Occipital lobe (tissue), 3 donors: ENCODE measurements at places on chromosomes 5 and 9.

GRCh38 chr9:9286001-9286400 lies 1326.8 kb downstream of the PTPRD start:
- DNase-seq, result no peak

DNA sequence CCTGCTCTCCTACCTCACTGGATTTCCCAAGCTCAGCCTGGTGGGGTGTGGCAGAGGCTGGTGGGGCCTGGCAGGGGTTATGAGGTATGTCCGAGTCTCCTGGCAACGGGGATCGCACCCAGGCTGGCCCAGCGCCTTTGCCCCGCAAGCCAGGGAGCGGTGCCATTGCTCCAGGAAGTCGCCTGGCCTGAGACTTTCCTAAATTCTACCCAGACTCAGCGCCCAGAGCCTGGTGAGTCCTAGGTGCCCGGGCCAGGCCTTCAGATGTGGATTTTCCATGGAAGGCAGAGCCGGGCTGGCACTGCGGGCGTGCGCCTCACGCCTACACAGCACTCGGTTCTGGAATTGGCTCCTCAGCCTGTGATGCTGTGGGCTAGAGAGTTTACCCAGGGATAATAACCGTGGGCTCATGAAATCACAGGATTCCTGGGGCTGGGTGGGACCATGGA lies 155.4 kb upstream of the COL5A1 start:
- DNase-seq, result no peak

DNA sequence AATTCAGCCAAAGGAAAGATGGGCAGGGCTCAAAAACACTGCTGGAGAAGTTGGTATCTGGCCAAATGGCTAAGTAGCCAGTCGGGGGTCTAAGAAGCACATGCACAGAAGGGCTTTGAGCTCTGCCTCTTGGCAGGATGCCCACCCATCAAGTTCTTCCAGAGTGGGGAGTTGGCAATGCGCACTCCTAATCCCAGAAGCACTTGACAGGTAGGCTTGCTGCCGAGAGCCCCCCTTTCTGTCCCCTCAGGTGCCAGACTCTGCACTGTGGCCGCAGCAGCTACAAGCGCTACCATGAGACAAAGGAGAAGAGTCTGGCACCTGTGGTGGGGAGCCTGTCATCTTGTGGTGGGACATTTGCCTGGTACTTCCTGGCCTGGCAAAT lies 252.9 kb upstream of the SLC24A2 start:
- DNase-seq, result no peak

- DNase-seq, result no peak
Observed at GRCh38 chr9:2466703-2467102, 154.9 kb upstream of the VLDLR start.

DNA sequence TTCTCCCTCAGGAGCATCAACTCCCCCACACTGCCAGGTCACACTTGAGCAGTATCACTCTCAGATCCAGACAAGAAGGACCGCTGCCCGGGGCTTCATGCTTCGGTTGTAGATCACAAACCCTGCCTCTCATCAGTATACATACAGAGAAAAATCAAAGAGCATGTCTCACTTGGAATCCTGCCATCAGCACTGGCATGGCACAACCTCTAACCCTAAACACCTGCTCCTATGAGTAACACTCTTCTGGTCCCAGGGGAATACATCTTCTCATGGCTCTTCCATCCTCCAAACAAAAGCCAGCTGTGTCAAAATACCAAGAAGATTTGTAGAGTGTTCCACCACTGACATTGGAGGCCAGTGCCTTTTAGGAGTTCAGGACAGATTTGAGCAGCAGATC lies 84.8 kb upstream of the MIER3 start:
- no peak for DNase-seq

DNA sequence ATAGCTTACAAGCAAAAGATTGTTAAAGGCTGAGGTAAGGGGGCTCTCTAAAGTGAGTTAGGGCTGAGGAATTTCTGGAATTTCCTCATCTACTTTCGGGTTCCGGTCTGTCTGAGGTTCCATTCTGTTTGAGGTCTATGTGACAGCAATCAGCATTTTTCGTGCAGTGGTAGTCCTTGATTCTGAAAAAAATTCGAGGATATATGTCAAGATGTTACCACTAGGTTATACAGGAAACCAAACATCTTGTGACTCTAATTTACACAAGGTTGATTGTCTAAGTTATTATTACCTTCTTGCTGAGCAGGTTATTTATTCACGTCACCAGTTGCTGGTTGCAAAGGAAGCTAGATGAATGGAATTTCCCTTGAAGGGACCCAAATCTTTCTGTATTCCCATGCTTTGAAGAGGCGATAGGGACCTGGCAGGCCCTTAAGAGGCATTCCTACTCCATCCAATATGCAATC lies 35.2 kb downstream of the RLN2 start:
- DNase-seq, result no peak

GRCh38 chr5:78405829-78406750 lies 45.7 kb downstream of the SCAMP1 start:
- DNase-seq, result no peak

DNA sequence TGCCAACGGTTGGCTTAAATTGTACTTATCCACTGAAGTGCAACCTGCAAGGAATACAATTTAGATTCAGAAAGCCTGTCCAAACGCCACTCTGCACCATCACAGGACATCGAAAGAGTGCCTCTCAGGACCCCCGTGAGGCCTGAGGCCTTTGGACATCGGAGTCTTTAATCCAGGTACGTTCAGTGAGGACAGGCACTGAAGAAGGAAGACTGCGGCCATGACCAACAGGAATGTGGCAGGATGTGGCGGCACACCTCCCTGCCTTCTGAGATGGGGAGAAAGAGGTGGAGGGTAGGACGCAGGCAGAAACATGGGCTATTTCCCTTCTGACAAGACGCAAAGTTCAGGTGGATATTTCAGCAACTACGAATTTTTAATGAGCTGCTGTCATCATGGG lies 205.8 kb downstream of the FANCC start:
- no peak for DNase-seq

- DNase-seq, result no peak
Observed at GRCh38 chr9:113955076-113955752, 79.1 kb downstream of the ZNF618 start.

GRCh38 chr9:121353241-121354061 lies 16.6 kb downstream of the STOM start:
- DNase-seq, result no peak

GRCh38 chr5:138210985-138211384 lies 2.1 kb downstream of the CDC23 start:
- no peak for DNase-seq

GRCh38 chr9:68672215-68672614 lies 32.8 kb upstream of the PIP5K1B start:
- DNase-seq, result no peak

GRCh38 chr5:31688515-31689092 lies 49.7 kb downstream of the PDZD2 start:
- no peak for DNase-seq

- DNase-seq, result no peak
Observed at GRCh38 chr9:79880626-79881025, 308.9 kb downstream of the TLE4 start.

DNA sequence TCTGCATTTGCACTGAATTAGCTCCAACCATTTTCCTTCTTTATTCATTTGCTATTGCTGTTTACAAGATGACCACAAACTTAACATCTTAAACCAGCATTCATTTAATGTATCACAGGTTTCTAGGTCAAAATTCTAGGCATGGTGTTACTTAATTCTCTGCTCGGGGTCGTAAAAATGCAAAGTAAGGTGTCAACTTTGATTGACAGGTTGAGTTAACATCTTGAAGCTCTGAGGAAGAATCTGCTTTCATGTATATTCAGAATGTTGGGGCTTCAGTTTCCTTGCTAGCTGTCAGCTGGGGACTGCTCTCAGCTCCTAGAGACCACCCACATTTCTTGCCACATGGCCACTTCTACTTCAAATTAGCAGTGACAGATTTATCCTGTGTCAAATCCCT lies 348.7 kb upstream of the GRIN3A start:
- no peak for DNase-seq

- DNase-seq, result no peak
Observed at GRCh38 chr5:175575301-175575700, 82.6 kb upstream of the HRH2 start.

GRCh38 chr5:152884006-152884405 lies 478.9 kb upstream of the NMUR2 start:
- no peak for DNase-seq

DNA sequence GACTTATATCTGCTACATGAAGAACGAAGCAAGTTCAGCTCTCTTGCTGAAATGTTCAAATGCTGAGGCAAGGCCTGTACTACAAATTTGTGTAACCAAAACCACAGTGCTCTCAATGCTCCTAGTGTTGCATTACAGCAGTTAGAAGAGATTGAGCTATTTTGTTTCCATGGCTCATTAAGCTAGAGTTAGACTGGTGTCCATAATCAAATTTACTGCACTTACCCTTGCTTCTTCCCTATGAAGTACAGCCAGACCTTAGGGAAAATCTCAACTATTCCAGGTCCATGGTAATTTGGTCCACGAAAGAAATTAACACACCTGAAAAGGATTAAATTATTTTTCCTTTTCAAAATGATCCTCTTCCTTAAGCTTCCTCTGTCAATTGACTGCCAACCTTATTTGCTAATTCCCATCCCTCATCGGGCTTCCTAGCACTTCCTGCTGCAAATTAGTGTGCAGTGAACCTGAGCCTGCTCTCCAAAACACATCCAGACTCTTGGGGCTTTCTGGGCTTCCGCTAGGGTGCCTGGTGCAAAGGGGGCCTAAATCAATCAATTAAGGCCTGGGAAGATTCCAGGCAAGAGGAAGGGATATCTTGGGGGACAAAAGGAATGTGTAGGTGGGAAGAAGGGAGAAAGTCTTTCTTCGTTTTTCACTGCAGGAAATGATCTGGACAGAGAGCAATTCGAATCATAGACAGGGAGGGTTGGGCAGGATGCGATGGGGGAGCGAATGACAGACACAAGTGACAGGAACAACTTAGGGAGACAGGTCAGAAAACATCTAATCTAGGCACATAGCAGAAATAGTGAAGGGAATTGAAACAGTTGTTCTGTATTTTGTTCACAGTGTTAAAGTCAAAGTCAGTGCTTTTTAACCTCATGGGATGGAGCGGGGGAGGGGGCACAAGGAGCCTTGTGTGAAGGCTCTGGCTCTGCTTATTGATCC lies 542.4 kb downstream of the RAB3C start:
- no peak for DNase-seq

GRCh38 chr5:8306288-8306896 lies 437.4 kb downstream of the MTRR start:
- no peak for DNase-seq

- no peak for DNase-seq
Observed at GRCh38 chr9:137423514-137424291, 510 bp downstream of the NOXA1 start.
